Thoracic aorta (tissue), 2 donors: ENCODE measurements at places on chromosomes 1 and 21. TPM values are rescaled to one million over a fixed set of nuclear protein-coding genes. Genes with fewer than 3 reads are reported as not detected.

ZMYM4 gene
- total RNA-seq = 42.8 TPM

INSRR gene
- not detected for total RNA-seq

MYOM3 gene
- total RNA-seq = 1.6 TPM

CDC42SE1 gene
- total RNA-seq = 66.2 TPM

- H3K27ac ChIP-seq = peak overlapping the region; percentile 76
- no peaks in the 10 kb centered on the region for H3K27me3 ChIP-seq
- no peak for DNase-seq
- no peaks in the 10 kb centered on the region for H3K36me3 ChIP-seq
- peaks cover 30% of the 10 kb centered on the region for H3K4me1 ChIP-seq
These were observed 177.5 kb downstream of the ROR1 start for GRCh38 chr1:63951059-63951946.

GRCh38 chr1:84775535-84775920 lies 85.3 kb upstream of the SSX2IP start:
- H3K4me3 ChIP-seq = no peak overlapping the region
- H3K36me3 ChIP-seq = no peaks in the 10 kb centered on the region
- DNase-seq = no peak

GRCh38 chr1:180143359-180143758 lies 11.3 kb upstream of the QSOX1 start:
- H3K27me3 ChIP-seq = no peaks in the 10 kb centered on the region
- no peaks in the 10 kb centered on the region for H3K4me1 ChIP-seq
- H3K4me3 ChIP-seq = no peak overlapping the region
- H3K36me3 ChIP-seq = no peaks in the 10 kb centered on the region
- DNase-seq = no peak

DNA sequence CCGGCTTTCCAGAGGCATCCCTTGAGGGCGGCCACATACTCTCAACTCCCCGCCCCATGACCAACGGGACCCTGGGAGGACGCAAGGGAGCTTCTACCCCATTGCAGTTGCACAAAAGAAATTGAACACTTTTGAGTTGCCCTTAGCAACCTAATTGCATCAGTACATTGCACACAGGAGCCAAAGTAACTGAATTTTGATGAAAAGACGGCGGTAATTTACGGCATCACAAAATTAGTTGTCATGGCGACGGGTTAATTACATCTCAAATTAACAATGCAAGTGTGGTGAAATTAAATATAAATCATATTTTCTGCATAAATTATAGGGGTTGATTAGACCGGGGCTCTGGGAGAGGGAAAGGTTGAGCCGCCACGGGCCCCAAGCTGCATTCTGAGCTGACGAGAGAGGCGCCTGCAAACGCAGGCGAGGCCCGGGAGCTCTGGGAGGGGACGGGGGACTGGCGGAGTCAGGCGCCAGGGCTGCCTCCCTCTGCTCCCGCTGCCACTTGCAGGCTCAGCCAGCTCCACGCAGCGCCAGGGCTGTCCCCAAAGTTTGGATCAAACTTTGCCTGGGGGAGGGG lies 61.4 kb downstream of the CASZ1 start:
- no peaks in the 10 kb centered on the region for H3K4me1 ChIP-seq
- H3K4me3 ChIP-seq = no peak overlapping the region
- no peak for DNase-seq
- H3K27ac ChIP-seq = no peak overlapping the region

DNA sequence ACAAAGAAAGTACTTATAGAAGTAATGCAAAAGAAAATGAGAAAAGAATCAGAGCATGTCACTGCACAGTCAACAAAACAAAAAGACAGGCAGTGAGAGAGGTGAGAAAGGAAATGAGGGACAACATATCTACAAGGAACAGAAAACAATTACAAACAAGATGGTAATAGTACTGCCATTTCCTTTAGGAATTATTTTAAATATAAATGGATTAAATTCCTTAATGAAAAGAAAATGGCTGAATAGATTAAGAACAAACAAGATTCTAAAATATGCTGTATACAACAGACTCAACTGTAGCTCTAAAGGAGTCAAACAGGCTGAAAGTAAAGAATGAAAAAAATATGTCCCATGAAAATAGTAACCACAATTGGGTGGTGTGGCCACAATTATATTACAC lies 22.1 kb upstream of the ZNF124 start:
- no peak for DNase-seq
- H3K36me3 ChIP-seq = peaks cover 29% of the 10 kb centered on the region
- no peak overlapping the region for H3K27ac ChIP-seq
- no peaks in the 10 kb centered on the region for H3K27me3 ChIP-seq

GRCh38 chr1:36697836-36698605 lies 215.3 kb upstream of the CSF3R start:
- H3K27ac ChIP-seq = no peak overlapping the region
- H3K27me3 ChIP-seq = no peaks in the 10 kb centered on the region
- no peak for DNase-seq
- H3K4me1 ChIP-seq = no peaks in the 10 kb centered on the region
- no peaks in the 10 kb centered on the region for H3K36me3 ChIP-seq

DNA sequence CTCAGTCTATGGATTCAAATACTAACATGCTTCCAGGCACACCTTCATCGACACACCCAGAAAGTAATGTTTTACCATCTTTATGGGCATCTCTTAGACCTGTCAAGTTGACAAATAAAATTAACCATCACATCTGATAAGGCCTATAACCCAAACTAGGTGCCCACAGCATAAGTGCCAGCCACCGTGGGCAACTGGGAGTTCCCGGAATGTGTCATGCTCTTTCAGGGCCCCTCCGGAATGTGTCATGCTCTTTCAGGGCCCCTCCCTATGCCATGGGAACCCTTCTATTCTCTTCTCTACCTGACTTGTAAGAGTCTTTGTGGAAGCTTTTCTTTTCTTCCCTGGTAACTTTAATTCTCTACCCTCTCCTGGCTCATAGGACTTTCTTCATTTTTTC lies 26.6 kb downstream of the KRTAP24-1 start:
- no peaks in the 10 kb centered on the region for H3K27me3 ChIP-seq
- H3K36me3 ChIP-seq = no peaks in the 10 kb centered on the region
- no peak for DNase-seq
- no peak overlapping the region for H3K27ac ChIP-seq
- no peaks in the 10 kb centered on the region for H3K4me1 ChIP-seq

DNA sequence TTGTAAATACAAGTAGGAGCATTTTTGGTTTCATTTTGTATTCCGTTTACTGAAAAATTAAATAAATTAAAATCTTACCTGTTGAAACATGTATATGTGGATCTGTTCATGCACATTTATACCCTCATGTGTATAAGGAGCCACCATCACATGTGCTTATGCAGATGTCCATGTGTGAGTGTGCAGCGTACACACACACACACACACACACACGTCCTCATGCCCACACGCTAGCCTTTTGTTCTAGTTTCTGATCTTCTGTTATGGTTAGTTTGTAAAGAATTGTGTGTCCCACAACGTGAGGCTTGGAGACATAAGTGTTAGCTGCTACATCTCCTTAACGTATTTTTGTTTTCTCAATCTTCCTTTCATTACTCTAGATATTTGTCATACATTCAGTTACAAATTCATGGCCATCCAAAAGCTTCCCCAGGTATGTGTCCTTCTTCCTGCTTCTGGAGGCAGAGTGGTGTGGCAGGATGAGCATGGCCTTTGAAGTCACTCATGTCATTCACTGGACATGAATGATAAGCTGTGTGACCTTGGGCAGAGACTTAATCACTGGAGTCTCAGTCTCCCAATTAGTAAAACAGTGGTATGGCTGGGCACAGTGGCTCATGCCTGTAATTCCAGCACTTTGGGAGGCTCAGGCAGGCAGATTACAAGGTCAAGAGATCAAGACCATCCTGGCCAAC lies 54.6 kb downstream of the TENT5C start:
- peaks cover 3% of the 10 kb centered on the region for H3K4me1 ChIP-seq
- H3K27me3 ChIP-seq = no peaks in the 10 kb centered on the region
- DNase-seq = no peak
- no peak overlapping the region for H3K27ac ChIP-seq

DNA sequence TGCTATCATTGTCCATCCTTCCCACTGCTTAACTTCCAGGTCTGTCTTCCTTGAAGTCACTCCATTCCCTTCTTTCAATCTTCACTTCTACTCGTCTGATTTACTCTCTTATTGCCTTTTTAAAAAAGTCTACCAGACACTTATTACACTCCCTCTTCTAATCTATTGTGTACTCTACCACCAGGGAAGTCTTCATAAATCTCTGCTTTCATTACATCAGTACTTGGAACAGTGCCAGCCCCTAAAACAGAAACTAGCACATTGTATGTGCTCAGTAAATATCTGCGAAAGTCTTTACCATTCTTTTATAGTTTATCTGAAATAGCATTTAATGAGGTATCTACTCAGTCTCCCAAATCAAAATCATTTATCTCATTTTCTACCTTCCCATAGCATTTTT lies 236.4 kb downstream of the USH2A start:
- no peaks in the 10 kb centered on the region for H3K27me3 ChIP-seq
- no peak for DNase-seq
- no peak overlapping the region for H3K4me3 ChIP-seq
- H3K27ac ChIP-seq = no peak overlapping the region
- no peaks in the 10 kb centered on the region for H3K36me3 ChIP-seq
- peaks cover 9% of the 10 kb centered on the region for H3K4me1 ChIP-seq

GRCh38 chr1:116270316-116271057 lies 102.6 kb upstream of the ATP1A1 start:
- H3K27me3 ChIP-seq = no peaks in the 10 kb centered on the region
- no peak overlapping the region for H3K27ac ChIP-seq
- no peak overlapping the region for H3K4me3 ChIP-seq
- no peak for DNase-seq

- DNase-seq = no peak
- H3K27me3 ChIP-seq = no peaks in the 10 kb centered on the region
- peaks cover 10% of the 10 kb centered on the region for H3K4me1 ChIP-seq
- H3K4me3 ChIP-seq = peak overlapping the region; percentile 15
- peak overlapping the region; percentile 48 for H3K27ac ChIP-seq
- H3K36me3 ChIP-seq = no peaks in the 10 kb centered on the region
These were observed 7.8 kb downstream of the NUAK2 start for GRCh38 chr1:205313563-205314308.
